ENCODE measurements at places on chromosomes 12 and 14.
A peak's percentile ranks its signal among the peaks of the same experiment; 100 is the strongest.

DNA sequence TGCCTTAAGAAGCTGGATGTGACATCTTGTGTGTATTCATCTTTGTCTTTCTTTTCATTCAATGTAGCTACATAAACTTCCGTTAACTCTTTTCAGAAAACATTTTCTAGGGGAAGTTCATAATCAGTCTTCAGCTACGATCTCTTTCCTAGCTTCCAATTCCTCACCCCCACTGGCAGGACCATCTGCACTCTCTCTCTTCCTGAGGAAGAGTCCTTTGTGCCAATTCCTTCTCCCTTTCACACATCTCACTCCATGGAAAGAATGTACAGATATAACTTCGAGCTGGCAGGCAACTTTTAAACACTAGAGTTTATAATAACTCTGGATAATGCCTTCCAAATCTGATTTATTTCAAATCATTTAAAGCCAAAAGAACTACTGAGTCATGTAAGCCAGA is 495.7 kb downstream of the GALC start:
- no peak for DNase-seq

GRCh38 chr14:67820428-67820971 is 921 bp downstream of the RAD51B start:
- no peak for DNase-seq

- no peak for DNase-seq
These were observed 36.3 kb upstream of the PPM1A start for GRCh38 chr14:60212503-60213371.

DNA sequence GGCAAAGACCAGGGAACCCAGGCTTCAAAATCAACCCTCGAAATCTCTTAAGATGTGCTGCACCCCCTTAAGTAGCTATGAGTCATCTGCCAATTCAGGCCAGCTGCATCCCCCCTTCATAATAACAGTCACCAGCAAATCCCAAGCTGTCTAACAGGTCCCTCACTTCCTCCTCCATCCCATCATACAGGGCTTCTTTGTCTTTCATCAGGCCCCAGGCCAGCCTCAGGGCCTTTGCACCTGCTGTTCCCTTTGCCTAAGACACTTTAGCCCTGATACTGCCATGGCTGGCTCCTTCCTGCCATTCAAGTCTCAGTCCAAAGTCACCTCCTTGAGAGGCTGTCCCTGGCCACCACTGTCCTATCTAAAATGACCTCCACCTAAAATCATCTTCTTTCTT is 4.0 kb downstream of the RASAL1 start:
- DNase-seq = no peak

- no peak for DNase-seq
These were observed 91.1 kb downstream of the GPR135 start for GRCh38 chr14:59374048-59374447.

GRCh38 chr12:6766651-6767349 is 637 bp downstream of the PTMS start:
- peak; percentile 56 for DNase-seq
